BJ (cell line): ENCODE measurements at places on chromosomes 5 and 9.

GRCh38 chr5:58505971-58506640 is 14.9 kb downstream of the GAPT start:
- DNase-seq: no peak

GRCh38 chr5:36611520-36612274 is 5.3 kb downstream of the SLC1A3 start:
- DNase-seq: no peak

GRCh38 chr9:85884256-85884655 is 56.7 kb upstream of the NAA35 start:
- no peak for DNase-seq

- DNase-seq: no peak
Observed at GRCh38 chr9:9749591-9749990, 863.2 kb downstream of the PTPRD start.

DNA sequence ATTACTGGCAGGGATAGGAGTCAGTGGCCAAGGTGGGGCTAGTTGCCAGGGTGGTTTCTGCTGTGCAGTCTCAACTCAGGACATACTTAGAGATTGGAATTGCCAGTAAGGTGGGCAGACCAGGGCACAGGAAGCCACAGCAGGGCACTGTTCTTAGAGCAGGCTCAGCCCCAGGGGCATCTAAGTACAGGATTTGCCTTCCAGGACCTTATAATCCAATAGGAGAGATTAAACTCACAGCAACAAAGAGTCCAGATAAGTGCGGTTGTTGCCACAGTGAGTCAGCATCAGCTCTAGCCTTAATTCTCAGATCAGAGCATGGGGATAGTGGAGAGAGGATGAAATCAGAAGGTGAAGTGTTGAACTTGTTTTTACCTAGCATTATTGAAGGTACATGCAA is 265.8 kb upstream of the TRPC7 start:
- no peak for DNase-seq

DNA sequence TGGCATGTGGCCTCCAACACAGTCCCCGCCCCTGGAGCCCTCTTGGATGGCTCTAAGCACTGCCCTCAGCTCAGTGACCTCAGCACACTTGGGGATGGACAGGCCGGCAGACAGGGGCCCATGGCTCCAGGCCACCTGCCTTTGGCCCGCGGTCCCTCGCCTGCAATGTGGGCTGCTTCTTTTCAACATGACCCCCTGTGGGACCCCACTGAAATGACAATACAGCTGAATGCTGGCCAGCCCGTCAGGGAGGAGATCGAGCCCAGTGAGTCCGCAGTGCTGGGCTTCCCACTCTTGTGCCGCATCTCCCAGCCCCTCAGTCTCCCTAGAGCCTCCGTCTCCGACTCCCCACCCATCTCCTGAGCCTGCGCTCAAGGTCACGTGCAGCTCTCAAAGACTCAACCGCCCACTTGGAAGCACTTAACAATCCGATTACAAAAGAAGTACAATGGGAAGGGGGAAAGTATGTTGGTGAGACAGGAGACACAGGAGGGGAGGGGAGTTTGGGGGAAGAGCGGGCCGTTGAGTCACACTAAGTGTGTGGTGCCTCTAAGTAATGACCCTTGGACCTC is 238.9 kb downstream of the HSPA4 start:
- no peak for DNase-seq

- DNase-seq: no peak
Observed at GRCh38 chr9:20783057-20784038, 99.3 kb downstream of the FOCAD start.

DNA sequence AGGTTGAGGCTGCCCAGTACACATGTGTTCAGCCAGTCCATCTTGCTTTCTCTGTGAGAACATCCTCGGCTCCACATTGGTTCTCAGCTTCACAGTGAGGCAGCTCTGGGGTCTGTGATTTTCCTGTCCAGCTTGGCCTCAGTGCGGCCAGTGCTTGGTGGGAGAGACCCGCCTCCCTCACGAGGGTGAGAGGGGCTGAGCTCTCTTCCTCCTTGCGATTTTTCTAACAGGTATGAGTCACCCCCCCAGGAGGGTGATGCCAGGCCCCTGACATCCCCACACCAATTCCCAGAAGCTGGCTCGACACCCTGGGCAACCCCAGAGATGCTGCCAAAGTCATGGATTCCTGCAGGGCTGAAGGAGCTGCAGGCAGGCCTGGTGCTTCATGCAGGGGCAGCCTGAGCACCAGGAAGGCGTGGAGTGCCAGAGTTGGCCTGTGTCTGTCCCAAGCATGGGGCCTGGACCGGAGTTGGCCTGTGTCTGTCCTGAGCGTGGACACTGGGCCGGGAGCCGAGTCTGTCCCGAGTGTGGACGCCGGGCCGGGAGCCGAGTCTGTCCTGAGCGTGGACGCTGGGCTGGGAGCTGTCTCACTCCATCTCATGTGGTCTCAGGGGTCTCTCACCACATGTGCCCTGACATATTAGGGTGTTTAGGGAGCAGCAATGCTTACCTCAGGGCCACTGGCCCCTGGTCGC is 408.6 kb upstream of the IRX4 start:
- no peak for DNase-seq
